DND-41 (cell line): ENCODE measurements at places on chromosomes 6 and 20.

DNA sequence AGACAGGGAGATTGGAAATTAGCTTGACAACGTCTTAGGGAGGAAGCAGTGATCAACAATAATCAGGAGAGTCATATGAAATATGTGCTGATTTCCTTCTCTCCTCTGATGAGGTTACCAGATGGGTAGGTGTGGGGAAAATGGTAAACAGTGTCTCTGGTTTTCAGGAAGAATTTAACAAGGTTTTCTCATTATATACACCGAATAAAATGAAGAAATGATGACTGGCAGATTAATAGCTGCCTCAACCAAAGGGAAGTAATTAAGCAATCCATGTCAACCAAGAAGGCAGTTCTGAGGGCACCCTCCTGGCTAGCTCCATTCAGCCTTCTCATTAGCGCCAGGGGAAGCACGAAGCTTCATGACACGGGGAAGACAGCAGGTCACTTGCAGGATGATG is 12.7 kb upstream of the RAMACL start:
- DNase-seq = no peak

DNA sequence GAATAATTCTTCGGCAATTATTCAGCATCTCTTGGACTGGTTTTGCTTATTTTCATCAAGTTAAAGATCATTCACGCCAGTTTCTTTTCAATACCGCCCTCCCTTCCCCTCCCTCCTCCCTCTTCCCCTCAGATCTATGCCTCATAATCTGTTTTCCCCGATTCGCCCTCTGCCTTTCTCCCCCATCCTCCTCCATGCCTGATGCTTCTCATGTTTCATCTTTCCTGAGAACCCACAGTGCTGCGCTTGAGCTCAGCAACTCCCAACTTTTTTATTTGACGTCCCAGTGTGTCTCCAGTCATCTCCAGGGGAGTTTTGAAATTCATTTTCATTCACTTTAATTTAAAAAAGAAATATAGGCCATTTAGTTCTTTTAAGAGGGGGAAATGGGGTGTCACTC is 142.7 kb downstream of the PTPRT start:
- DNase-seq = no peak

GRCh38 chr20:34531608-34532265 is 15.5 kb downstream of the DYNLRB1 start:
- DNase-seq = no peak

- no peak for DNase-seq
Measured at GRCh38 chr6:37576336-37576737, 76.6 kb upstream of the CCDC167 start.

DNA sequence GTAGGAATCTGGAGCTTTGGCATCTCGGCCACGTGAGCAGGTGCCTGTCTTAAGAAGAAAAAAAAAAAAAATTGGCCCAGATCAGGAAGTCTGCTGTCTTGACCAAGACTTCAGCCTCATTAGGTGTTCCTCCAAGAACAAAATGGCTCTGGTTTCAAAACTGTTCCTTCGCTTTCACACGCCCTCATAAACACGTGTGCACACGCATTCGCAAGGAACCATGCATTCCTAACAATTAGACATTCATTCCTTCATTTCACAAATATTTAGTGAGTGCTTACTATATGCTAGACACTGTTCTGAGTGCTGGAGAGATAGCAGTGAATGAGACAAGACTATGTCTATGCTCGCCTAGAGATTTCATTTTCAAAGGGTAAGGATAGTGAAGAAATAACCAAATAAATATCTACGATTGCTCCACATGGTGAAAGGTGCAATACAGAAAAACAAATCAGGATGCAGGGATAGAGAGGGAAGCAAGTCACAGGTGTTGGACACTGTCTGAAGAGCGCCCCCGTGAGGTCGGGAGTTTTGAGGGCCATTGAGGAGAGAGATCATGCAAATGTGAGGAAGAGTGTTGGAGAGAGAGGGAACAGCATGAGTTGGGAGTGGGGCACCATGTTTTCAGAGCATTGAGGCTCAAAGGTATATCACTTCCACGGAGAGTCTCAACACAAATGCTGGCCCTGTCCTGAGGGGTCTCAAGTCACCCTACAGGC is 53.3 kb downstream of the CCDC170 start:
- DNase-seq = no peak

DNA sequence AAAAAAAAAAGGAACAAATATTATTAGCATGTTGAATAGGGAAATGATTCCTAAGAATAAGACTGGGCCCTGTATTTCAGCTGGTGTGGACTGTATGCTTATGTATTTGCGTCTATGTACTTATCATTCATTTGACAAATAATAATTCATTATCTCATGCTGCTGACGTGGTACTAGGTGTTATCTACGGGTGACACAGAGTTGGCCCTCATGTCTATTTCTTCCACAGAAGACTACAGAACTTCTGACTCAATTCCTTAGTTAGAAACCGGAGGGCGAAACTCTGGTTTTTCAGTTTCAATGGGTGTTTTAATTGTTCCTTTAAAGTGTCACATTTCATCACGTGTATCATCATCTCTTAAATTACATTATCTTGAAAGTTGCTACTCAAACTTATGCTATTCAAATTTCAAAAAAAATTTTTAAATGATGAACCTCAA is 305.9 kb downstream of the CLIC5 start:
- no peak for DNase-seq

DNA sequence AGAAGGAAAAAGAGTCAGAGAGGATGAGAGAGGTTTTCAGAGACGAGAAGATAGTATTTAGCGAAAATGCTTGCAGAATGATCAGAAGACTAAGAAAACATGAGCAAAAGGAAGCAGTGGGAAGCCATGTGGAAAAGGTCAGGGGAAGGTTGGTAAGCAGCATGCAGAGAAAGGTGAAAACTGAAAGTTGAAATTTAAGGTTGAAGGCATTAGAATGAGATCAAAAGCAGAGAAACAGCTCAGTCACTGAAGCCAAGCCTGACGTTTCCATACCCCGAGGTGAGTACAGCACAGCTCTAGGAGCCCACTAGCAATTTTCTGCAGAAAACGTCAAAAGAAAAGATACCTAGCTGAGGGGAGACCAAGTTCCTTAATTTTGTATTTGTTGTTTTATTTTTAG is 19.1 kb upstream of the TFB1M start:
- DNase-seq = no peak

GRCh38 chr6:144559865-144560593 is 274.9 kb downstream of the UTRN start:
- DNase-seq = peak; percentile 71

- DNase-seq = no peak
Measured at GRCh38 chr6:85389151-85389797, 60.6 kb upstream of the NT5E start.

DNA sequence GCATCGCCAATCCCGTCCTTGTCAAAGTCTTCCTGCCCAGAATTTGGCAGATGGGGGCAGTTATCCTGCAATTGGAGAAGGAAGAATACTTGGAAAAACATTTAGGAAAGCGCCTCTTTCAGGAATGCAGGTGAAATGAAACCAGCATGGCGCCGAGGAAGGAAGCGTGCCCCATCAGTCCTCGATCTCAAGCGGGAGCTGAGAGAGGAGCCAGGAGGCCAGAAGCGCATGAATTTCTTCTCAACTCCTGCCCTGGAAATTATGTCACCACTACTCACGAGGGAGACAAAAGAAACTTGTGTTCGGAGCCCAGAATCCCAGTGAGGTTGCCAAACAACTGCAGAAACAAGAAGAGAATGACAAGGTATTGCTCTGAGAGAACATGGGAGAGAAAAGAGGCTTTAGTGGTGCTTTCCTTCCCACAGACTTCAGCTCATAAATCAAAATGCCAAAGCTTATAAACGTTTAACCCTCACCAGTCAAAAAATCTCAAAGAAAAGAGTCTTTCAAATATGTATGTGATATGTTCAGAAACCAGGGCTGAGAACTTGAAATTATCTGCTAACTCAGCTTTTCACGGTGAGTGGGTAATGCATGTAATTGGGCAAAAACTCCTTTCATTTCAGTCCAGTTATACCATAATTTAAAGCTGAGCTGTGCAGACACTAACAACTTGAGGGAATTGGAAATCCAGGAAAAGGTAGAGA is 23.9 kb downstream of the THBS2 start:
- DNase-seq = no peak

- DNase-seq = no peak
Measured at GRCh38 chr6:135866445-135867123, 15.1 kb downstream of the PDE7B start.

DNA sequence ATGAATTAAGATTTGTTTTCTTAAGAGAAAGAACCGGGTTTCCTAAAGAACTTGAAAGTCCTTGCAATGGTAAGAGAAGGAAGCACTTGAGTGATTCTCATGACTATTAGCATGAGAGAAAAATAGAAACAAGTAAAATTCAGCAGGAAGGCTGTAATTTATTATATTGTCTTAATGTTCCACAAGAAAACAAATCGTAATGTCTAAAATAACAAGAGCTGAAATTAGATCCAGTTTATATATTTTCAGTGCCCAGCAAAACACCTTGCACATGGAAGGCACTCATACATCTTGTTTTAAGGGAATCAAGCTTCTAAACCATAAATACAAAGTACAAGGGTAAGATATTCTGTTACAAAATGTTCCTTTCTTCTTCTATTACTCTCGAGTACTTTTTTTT is 229.4 kb upstream of the PLN start:
- no peak for DNase-seq
